ENCODE measurements at places on chromosomes 1 and 21.

DNA sequence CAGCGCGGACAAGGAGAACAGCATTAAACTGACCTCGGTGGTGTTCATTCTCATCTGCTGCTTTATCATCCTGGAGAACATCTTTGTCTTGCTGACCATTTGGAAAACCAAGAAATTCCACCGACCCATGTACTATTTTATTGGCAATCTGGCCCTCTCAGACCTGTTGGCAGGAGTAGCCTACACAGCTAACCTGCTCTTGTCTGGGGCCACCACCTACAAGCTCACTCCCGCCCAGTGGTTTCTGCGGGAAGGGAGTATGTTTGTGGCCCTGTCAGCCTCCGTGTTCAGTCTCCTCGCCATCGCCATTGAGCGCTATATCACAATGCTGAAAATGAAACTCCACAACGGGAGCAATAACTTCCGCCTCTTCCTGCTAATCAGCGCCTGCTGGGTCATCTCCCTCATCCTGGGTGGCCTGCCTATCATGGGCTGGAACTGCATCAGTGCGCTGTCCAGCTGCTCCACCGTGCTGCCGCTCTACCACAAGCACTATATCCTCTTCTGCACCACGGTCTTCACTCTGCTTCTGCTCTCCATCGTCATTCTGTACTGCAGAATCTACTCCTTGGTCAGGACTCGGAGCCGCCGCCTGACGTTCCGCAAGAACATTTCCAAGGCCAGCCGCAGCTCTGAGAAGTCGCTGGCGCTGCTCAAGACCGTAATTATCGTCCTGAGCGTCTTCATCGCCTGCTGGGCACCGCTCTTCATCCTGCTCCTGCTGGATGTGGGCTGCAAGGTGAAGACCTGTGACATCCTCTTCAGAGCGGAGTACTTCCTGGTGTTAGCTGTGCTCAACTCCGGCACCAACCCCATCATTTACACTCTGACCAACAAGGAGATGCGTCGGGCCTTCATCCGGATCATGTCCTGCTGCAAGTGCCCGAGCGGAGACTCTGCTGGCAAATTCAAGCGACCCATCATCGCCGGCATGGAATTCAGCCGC, 2.5 kb downstream of the S1PR1 start:
- no peak for DNase-seq

DNA sequence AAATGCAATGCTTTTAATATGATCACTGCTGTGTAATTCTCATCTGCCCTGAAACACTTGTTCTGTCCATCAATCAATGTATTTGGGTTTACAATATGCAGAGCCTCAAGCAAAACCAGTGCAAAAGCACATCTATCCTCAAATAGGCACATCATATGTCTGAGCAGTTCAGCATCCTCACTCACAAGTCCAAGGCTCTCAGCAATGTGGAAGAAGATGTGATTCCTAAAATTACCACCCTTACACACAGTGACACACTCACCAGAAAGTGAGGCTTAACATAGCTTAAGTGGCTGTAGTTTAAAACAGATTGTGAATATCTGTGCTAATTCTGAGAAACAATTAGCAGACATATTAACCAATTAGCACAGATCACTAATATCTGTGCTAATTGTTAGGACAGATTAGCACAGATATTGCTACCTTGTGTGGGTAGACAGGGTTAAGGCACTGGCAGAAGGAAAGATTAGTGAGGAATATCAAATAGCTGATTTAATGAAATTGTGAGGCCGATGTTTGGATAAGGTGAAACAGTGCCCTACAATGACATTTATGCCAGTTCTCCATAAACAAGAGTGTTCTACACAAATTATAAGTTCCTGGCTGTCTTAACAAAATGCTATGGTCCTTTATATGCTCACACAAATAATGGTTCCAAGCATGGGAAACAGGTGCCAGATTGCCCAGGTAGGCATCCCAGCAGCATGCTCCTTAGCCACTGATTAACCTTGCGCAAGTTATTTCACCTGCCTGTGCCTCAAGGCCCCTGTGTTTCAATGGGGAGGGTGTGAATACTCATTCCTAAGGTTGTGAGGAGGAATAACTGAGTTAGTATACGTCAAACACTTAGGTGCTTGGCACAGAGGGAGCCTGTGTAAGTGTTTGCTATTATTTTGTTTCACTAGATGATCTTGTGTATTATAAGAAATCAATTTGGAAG, 41.7 kb downstream of the MRPL39 start:
- no peak for DNase-seq

DNA sequence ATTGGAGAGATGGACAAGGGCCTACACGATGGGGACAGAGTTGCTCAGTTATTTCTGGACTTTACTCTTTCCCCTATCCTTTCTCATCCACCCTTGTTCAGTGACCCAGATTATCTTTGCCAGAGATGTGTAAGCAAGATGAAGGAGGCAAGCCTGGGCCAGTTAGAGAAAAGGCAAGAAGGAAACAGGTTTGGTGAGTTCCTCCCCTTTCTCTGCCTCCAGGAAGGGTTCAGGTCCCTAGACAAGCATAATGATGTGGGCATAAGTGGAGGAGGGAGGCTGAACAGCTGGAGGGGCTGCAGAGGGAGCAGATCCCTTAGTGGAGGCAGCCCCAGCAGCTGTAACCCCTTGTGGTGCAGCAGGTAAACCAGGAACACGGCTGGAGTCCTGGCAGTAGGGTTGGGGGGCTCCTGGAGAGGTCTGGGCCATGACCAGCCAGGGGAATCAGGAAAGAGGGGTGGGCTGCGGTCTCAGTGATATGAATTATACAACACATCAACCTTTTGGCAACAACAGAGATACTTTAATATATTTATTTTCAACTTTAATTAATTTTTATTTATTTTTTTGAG, 9.2 kb upstream of the CDC42 start:
- no peak for DNase-seq

GRCh38 chr21:35377505-35378090, 328.5 kb upstream of the RUNX1 start:
- DNase-seq: no peak

- peak; percentile 52 for DNase-seq
Observed at GRCh38 chr21:34845521-34846451, 177.0 kb downstream of the CLIC6 start.

GRCh38 chr1:25804964-25805862, 5.2 kb downstream of the SELENON start:
- DNase-seq: no peak

DNA sequence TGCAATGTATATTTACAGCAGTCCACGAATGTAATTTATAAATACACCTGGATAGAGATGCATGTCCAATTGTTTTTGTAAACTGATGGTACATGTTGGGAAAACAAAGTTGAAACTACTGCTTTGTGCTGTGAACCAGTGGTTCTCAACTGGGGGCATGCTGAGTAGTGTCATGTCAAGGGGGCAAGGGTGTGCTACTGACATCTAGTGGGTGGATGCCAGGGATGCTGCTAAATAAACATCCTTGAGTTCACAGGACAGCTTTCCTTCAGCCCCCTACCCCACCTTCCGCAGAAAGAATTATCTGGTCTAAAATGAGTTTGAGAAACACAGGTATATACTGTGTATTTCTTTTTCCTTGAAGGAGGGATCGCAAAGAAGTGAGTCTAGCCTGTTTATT, 95.9 kb downstream of the RASAL2 start:
- DNase-seq: no peak
